Karpas-422 (cell line): ENCODE measurements at places on chromosomes 7 and 10.

DNA sequence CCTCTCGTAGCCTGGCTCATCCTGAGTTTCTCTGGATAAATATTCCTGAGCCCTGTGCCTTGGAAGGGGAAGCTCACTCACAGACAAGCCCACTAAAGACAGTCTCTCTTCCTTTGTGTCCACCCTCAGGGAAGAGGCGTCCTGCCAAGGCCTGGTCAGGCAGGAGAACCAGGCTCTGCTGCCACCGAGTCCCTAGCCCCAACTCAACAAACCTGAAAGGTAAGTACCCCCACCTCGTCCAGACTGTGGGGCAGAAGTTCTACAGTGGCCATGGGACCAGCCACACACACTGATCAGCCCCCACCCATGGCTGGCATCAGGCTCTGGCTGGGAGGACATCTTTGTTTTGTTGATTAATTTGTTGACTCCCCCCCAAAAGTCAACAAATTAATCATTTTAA, 2.8 kb downstream of the GPR15LG start:
- DNase-seq = no peak

- no peak for DNase-seq
These were observed 110.3 kb downstream of the VPS41 start for GRCh38 chr7:38798552-38799267.

GRCh38 chr7:132118641-132119040, 457.6 kb downstream of the PLXNA4 start:
- DNase-seq = no peak

DNA sequence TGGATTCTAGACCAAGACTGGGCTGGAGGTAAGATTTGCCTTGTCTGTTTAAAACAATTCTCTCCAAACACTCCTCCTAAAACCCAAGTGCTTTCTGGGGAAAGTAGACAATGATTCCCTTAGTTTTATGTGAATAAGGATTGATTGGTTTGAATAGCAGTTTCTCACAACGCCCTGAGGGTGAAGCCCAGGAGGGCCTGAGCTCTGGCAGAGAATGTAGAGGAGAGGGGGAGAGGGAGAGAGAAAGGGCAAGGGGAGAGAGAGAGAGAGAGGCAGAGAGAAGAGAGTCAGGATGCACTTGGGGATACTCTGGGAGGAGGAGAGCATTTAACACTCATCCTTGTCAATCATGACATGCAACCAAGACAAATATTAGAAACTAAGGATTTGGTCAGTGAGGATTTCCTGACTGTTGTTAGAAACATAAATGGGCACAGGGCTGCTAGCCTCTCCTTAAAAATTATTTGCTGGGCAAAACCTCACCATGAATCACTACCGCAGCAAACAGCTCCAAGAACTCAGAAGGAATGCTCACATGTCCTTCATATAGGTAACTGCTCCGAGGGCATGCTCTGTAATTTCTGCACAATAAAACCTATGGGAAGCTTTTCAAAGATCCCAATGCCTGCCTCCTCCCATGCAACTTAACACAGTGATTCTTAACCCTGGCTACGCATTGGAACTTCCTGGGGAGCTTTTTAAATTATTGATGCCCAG, 55.2 kb upstream of the RAPGEF5 start:
- DNase-seq = no peak

GRCh38 chr10:46282842-46283574, 3.8 kb upstream of the ANTXRL start:
- DNase-seq = no peak

- no peak for DNase-seq
These were observed 192.7 kb downstream of the CELF2 start for GRCh38 chr10:11210211-11210922.
